ENCODE measurements at places on chromosomes 4 and X.
A peak's percentile ranks its signal among the peaks of the same experiment; 100 is the strongest.

DNA sequence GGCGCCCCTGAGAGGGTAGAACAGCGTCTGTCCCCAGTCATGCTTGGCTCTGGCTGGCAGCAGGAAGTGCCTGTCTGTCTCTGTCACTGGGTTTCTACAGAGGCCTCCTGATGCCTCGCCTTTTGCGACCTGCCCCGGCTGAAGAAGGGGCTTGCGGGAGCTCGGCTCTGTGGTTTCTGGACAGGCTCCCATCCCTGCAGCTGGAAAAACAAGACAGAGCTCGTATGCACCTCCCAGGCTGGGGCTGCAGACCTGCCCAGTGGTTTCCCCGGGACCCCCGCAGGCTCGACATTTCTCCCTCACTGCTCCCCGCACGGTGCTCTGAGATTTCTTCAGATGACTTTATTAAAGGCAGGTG, 57.0 kb upstream of the SORCS2 start:
- no peak for DNase-seq

DNA sequence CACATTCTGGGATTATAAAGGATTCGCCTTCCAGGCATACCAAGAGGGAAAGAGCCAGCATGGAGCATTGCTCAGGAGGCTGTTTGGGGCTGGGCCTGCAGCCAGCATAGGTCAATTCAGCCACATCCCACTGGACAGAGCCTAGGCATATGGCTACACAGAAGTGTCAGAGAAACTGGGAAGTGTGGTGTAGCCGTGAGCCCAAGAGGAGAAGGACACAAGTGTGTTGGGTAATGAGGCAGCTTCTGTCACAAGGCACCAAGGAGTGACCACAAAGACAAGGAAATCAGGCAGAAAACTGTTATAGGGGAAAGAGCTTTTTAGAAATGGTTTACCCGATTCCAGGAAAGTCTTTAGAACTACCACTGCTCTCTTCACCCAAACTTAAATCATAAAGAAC, 178.6 kb upstream of the TBL1X start:
- no peak for DNase-seq

DNA sequence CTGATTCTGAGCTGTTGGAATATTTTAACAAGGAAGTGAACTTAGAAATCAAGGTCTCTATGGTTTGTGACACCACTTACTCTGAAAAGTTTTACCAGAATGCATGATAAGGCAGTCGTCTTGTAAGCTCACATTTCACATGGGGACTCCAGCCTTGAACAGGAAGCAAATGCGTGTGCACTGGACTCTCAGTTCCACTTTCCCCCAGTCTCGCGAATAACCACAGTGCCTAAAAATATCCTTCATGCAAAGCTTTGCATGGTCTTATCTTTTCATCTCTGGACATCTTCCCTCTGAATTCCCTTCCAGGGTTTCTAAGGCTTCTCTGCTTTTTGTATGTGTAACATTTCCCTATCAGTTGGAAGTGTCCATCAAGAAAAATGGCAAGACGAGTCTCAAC, 581.8 kb downstream of the NLGN4X start:
- no peak for DNase-seq

DNA sequence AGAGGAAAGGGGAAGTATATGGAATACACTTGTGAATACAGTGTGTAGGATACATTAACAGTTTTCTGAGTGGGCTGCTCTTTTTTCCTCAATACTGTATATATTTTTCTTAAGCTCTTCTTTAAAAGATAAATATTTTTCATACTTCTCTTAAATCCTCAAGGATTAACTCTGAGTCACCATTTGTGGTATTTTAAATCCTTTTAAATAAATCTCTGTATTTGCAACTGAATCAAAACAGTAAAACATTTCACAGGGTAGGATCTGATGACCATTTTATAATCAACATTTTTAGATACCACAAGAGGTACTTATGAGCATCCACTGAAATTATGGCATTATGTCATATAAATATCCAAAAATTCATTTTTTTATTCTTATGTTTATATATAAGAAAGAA, 87.6 kb downstream of the GAB1 start:
- no peak for DNase-seq

GRCh38 chrX:275967-276580, 5.1 kb upstream of the PLCXD1 start:
- peak; percentile 11 for DNase-seq

DNA sequence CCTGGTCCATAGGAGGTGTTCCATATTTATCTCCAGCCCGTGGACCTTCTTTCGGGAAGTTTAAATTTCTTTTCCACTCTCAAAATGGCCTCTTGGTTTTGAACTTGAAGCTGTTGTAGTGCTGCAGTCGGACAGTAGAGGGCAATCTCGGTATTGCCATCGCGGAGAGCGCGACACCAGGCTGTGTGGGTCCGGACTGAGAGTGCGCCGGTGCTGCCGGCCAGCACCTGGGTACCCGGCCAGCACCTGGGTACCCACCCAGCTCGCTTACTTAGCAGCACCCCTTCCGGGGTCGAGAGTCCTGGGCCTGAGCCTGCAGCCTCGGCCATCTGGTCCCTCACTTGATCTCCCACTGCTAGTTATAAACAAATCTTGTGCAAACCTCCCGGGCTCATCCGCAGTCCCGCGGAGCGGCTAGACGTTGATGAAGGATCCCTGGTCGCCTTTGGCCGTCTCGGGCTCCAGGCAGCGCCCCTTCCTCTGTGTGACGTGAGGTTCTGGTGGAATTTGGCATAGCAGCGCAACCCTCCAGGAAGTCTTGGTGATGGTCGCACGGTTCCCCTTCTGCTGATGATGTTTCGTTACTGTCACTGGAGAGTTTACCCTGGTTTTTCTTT, 18.0 kb downstream of the FAM9A start:
- DNase-seq, result peak; percentile 6

DNA sequence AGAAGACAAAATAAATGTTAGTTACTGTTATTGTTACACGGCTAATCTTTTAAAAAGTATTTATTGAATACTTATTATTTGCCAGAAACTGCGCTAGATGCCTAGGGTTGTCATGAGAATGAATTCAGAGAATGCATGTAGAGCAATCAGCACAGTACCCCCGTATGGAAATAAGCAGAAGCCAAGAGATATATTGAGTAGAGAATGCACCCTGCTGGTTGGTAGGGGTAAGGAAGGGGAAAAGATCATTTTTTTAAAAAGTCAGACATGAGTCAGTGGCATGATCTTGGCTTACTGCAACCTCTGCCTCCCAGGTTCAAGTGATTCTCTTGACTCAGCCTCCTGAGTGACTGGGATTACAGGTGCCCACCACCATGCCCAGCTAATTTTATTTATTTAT, 13.1 kb upstream of the DRP2 start:
- DNase-seq, result no peak

DNA sequence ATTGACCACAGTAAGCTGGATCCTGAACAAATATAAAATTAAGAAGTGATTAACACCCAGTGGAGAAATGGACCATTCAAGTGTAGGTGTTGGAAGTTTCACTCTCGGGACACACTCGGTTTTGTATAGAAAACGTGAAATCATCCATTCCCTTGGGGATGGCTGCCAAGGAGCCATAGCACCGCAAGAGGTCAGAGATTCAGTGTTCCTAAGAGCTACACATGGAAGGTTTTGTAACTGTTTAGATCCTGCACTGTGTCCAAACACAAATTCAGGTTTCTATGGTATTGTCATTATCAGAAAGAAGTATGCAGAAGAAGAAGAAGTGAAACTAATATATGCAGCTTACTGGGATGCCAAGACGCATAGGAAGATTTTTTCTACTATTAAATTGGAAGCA, 281.0 kb downstream of the LDB2 start:
- no peak for DNase-seq

GRCh38 chr4:24884902-24885301, 27.9 kb downstream of the CCDC149 start:
- DNase-seq, result no peak

DNA sequence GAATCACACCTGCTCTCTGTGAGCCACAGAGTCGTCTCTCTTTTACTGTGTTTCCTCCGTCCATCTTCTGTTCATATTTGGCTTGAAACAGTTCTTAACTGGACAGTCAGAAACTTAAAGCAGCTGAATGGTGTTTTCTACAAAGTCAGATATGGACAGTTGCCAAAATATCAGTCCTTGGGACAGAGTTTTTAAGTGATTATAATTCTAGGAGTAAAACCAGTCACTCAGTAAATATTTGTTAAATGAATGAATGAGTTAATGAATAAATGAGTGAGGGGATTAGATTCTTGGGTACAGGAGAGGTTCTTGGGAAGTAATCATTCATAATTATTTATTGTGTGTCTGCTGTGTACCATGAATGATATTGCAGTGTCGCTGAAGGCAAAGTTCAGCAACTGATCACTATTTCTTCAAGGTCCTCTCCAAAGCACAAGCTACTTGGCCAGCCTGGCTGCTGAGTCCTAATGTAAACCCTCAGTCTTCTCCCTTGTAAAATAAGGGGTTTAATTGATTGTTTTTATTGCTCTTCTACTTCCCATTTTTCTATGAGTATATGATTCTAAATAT, 5.5 kb upstream of the SCRG1 start:
- DNase-seq, result no peak

DNA sequence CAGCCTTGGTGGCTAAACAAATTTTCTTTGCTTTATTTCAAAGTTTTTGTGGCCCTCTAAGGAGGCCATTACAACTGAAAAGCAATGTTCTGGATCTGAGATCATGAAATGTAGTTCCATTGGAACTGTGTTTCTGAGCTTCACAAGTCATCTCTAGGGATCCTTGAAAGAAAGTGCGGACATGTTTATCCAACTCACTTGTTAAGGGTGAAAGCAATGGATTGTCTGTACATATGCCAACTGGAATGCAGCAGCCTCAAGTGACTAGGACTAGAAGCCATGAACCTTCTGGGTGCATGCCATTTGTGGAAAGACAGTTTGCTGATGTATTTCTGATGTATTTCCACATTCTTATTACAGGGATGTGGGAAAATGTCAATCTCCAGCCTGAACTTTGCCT, 36.7 kb upstream of the KLHL13 start:
- DNase-seq, result no peak

- DNase-seq, result no peak
Measured at GRCh38 chr4:16062601-16063000, 21.2 kb downstream of the PROM1 start.

DNA sequence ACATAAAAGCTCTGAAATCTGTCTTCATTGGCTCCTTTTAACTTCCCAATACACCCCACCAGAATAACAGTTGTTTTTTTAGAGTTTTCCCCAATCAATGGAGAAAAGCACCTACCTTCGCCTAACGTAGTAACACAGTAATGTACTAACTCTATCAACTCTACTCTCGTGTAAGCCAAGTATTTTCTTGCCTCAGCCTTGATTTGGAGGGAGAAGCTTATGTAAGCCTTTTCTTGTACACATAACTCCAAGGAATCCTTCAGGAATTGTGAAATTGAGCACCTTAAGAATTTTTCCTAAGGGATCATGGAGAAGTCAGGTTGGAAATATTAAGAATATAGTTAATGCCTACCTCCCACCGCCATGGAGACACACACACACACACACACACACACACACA, 181.2 kb downstream of the RAPGEF2 start:
- no peak for DNase-seq
